NCI-H69 (cell line): ENCODE measurements at places on chromosomes 2 and 18.
A peak's percentile ranks its signal among the peaks of the same experiment; 100 is the strongest.

DNA sequence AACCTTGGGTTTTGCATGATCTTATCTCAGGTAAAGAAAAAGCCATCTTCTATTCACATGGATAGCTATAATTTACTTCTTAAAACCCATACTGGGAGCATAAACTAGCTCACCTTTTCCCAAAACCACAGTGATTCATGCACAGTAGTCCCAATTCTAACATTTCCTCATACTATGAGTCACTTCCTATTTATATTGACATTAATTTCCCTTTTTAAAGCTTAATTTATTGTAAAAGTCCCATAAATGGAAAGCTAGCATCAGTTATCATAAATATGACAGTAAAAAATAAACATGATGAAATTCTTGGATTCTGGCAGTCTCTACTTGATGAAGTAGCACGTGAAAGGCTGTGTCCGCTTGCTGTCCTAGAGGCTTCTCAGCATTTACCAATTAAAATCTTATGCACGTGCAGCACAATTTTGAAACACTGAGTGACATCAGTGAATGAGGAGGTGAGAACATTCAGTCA, 180.1 kb downstream of the CDH2 start:
- no peak for DNase-seq

GRCh38 chr2:8653485-8653884, 28.4 kb upstream of the ID2 start:
- no peak for DNase-seq

DNA sequence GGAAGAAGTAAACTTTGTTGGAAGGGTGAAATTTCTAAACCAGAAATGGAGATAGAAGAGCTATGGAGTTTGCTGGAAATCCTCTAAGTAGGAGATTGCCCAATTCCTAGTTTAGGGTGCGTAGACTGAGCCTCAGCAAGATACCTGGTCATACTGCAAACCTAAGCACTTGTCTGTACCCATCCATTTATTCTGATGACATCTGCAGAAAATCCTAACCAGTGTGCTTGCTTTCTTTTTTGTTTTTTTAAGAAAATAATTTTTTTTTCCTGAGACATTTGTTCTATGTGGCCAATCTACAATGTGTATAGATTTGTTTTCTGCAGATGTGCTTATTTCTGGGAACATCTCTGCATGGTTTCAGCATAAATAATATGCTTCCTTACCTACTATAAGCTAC, 144.7 kb downstream of the LYPD6B start:
- no peak for DNase-seq

DNA sequence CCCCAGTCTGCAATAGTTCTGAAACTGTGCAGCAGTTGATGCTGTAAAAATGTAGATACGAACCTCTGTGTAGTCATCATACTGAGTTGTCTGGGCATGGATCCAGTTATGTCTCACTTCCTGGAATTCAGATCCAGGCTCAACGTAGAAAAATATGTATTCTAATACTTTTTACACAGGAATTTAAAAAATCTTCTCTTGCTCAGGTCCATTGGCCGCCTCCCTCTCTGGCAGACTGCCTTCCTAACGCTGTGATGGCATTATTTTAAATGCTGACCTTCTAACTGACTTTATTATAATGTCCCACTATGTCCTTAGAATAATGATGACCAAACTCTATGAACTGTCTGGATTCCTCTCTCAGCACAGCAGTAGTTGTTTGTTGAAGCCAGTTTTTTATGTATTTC, 119.6 kb downstream of the FEZ2 start:
- DNase-seq: no peak

GRCh38 chr2:162301151-162301804, 17.2 kb downstream of the IFIH1 start:
- peak; percentile 62 for DNase-seq

GRCh38 chr18:76472829-76473228, 22.2 kb downstream of the ZNF516 start:
- no peak for DNase-seq

DNA sequence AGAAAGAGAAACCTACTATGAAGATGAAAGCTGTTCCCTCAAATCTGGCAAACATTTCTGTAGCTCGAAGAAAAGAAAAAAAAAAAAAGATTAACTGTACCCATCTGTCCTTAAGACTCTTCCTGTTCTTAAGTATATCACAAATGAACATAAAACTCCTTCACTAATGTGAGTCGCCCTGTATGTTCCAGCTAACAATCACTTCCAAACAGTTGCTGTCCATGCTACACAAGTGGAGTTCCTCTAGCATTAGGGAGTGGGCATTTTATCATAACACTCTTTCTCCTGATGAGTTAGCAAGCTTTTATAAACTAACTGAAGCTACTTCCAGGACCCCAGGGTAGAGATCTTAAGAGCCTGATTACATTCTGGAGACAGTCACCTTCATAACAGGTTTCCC, 5.8 kb downstream of the CUL3 start:
- no peak for DNase-seq

GRCh38 chr2:144625626-144626025, 105.7 kb upstream of the ZEB2 start:
- no peak for DNase-seq

- DNase-seq: peak; percentile 4
Measured at GRCh38 chr2:238466243-238466756, 39.6 kb downstream of the ASB1 start.
